ENCODE measurements at places on chromosomes 11 and 22.

GRCh38 chr22:38087855-38088254 lies 3.9 kb upstream of the SLC16A8 start:
- DNase-seq: no peak

DNA sequence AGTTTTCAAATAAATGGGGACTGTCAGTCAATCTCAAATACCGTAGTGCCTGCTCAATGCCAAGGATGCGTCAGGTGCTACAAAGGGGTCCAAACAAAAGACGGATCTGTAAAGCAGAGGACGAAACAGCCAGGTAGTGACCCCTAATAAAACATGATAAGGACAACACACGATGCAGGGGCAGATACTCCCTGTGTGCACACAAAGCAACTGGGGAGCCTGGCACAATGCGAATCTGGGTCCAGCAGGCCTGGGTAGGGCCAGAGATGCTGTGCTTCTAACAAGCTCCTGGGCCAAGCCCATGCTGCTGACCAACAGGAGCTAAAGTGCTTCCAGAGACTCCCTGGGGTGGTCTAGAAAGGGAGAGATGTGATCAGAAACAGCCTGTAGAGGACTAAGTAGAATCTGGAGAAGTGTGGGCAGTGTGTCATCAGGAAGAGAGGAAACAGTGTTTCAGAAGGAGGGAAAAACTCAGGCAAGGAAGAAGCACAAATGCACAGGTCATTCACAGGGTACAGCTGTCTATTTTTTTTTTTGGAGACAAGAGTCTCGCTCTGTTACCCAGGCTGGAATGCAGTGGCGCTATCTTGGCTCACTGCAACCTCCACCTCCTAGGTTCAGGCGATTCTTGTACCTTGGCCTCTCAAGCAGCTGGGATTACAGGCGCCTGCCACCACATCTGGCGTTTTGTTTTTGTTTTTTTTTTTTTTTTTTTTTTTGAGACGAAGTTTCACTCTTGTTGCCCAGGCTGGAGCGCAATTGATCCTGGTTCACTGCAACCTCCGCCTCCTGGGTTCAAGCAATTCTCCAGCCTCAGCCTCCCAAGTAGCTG lies 74.5 kb downstream of the MICAL3 start:
- DNase-seq: no peak

GRCh38 chr11:122756417-122756816 lies 81.9 kb upstream of the CRTAM start:
- no peak for DNase-seq

- no peak for DNase-seq
These were observed 50.9 kb downstream of the APIP start for GRCh38 chr11:34865261-34865660.

GRCh38 chr11:134041791-134042696 lies 26.8 kb upstream of the JAM3 start:
- DNase-seq: no peak

DNA sequence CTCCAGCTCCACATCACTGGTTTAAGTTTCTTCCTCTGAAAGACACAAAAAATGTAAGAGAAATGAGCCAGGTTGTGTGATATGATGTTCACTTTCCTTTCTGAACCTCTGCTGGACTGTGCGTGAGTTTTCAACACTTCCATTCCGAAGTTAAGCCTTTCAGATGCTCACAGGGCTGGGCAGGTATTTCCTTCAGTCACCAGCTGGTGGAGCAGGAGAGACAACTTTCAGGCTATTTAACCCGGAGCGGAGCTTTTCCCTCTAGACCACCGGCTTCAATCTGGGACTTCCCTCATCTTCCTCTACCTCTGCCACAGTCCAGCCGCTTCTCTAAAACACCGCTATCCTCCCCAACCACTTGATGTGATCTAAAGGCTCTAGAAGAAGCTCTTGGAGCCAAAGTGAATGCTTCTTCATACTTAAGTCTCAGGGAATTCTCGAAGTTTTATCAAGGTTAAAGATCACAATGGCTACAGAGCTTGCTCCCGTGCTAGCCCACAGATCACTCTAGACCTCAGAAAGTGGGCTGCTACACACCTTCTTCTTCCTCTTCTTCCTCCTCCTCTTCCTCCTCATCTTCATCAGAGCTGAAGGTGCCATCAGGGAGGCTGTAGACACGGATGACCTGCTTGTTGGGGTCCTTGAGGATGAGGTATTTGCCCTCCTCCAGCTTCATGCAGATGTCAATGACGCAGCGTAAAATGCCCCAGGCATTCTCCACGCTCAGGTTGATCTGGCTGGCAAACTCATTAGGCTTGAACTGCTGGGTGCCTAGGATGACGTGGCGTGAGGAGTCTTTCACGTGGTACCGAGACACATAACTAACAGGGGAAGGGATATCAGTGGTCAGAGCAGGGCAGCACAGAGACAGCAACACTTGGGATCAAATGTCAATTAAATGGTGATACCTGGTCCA lies 4.4 kb upstream of the FOXRED2 start:
- peak; percentile 73 for DNase-seq

Data from ELF-1 (cell line).